ENCODE measurements at places on chromosomes 16 and 17. TPM values are rescaled to one million over a fixed set of nuclear protein-coding genes. Genes with fewer than 3 reads are reported as not detected.

Gene PRAC1
- not detected for polyA plus RNA-seq

Gene TMEM100
- not detected for polyA plus RNA-seq

Gene TNP2
- polyA plus RNA-seq = not detected

Gene PLA2G15
- 7.2 TPM for polyA plus RNA-seq

Gene GPS2
- polyA plus RNA-seq = 54.6 TPM

Gene KAT2A
- polyA plus RNA-seq = 11.8 TPM

Gene MPO
- polyA plus RNA-seq = 0.52 TPM

Gene AHSP
- not detected for polyA plus RNA-seq

Gene KRT33A
- not detected for polyA plus RNA-seq

Gene DDX52
- polyA plus RNA-seq = 23.0 TPM

Gene TPSD1
- not detected for polyA plus RNA-seq

Gene FOXL1
- not detected for polyA plus RNA-seq

Gene BRIP1
- 3.5 TPM for polyA plus RNA-seq

Gene OR4D1
- 0.48 TPM for polyA plus RNA-seq

Gene HBA2
- 48.0 TPM for polyA plus RNA-seq

Gene PRM2
- not detected for polyA plus RNA-seq

Gene RNF167
- 38.4 TPM for polyA plus RNA-seq

Gene LGALS9C
- polyA plus RNA-seq = not detected

Gene CTRB2
- polyA plus RNA-seq = not detected

Gene ABCC6
- not detected for polyA plus RNA-seq

Gene COASY
- polyA plus RNA-seq = 11.7 TPM

Gene GRAP
- not detected for polyA plus RNA-seq

Gene CACNG3
- not detected for polyA plus RNA-seq

Gene APOBR
- not detected for polyA plus RNA-seq

Gene COX11
- polyA plus RNA-seq = 121 TPM

Gene TLCD2
- 0.22 TPM for polyA plus RNA-seq

Gene MC1R
- polyA plus RNA-seq = 0.09 TPM

Gene AANAT
- not detected for polyA plus RNA-seq

Data from Purkinje cell (primary cell).